ENCODE measurements at places on chromosomes 1 and 21.

DNA sequence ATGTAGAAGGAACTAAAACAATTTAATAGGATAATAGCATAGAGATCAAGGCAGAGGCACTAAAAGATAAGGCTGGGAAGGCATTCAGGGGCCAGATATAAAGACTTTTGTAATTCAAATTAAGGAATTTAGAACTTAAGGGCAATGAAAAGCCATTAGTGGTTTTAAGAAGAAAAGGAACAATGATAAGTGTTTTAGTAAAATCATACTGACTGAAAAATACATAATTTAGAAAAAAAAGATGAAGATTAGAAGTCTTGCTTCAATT, 14.1 kb upstream of the RGS2 start:
- DNase-seq = no peak

DNA sequence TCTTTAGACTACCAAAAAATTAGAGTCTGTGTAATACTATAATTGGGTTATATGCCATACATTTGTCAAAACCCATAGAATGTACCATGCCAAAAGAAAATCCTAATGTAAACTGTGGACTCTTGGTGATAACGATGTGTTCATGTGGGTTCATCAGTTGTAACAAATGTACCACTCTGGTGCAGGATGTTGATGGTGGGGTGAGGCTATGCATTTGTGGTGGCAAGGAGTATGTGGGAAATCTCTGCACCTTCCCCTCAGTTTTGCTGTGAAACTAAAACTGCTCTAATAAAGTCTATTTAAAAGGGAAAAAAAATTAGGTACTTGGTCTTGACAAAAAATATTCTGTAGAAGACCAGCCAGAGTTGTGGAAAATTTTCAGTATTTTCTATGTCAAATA, 43.4 kb downstream of the INKA2 start:
- no peak for DNase-seq

GRCh38 chr1:212225416-212225815, 59.8 kb upstream of the PPP2R5A start:
- no peak for DNase-seq

- DNase-seq = no peak
Measured at GRCh38 chr21:41256771-41257702, 59.6 kb upstream of the FAM3B start.

DNA sequence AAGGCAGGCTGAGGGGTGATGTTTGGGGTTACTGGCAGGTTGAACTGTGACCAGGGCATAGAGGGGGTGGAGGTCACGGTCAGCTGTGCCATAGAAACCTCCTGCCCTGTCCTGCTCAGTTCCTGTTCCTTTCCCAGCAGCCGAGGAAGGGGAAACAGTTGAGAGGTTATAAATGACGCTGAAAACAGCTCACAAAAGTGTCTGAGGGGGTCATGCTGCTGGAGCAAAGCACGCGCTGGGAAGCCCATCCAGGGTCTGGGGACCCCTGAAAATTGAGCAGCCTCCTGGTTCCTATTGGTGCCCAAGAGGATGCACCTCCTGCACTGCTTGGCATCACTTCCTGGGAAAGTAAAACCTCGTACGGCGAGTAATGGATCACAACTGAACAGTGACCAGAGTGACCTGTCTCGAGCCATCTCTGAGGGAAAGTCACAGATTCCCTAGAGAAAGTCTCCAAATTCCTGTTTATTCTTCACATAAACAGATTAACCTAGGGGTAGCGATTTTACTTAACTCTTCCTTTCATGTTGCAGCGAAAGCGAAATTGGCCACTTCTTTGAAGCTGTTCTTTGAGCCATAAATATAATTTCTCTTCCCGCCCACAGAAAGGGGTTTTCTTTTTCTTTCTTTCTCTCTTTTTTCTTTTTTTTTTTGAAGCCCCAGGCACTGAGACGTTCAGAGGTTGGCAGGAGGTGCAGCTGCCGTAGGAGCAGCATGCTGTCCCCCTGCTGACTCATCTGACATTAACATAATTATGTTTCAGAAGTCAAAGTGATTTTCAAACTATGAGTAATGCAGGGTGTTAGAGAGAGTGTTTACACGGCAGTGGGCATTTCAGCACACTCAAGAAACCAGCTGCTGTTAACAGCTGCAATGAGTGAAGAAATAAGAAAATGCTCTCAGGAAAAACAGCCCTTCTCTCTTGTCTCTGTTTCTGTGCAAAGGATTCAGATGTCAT, 41.8 kb upstream of the ATF3 start:
- peak; percentile 54 for DNase-seq

DNA sequence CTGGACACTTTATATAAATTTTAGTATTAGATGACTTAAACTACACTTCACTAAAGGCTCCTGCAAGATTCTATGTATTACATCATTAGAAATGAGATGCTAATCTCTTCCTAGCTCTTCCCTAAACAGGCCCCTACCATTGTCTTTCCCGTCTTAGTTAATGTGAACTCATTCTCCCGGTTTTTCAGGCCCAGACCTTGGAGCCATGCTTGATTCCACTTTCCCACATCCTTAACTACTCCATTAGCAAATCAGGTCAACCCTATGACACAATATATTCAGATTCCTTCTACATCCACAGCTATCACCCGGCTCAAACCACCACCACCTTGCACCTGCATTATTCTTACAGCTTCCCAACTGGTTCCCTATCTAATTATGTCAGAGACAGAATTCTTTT, 73.3 kb downstream of the NVL start:
- no peak for DNase-seq

DNA sequence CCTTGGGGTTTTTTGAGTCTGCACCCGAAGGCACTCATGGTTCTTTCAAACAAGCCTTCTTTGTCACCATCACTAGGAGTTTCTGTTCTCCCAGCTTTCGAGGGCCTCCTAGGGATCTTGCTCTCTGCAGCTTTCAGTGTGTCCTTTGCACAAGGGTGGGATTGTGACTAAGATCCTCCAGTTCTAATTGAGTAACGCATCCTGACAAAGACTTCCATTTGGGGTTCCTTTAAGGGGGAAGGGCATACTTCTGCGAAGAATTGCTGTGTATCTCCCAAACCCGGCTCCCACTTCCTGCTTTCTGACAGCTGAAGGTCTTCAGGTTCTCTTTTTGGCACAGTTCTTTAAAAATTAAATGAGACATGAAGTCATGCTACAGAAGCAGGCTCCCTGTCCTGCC, 139.4 kb downstream of the EDEM3 start:
- DNase-seq = no peak

DNA sequence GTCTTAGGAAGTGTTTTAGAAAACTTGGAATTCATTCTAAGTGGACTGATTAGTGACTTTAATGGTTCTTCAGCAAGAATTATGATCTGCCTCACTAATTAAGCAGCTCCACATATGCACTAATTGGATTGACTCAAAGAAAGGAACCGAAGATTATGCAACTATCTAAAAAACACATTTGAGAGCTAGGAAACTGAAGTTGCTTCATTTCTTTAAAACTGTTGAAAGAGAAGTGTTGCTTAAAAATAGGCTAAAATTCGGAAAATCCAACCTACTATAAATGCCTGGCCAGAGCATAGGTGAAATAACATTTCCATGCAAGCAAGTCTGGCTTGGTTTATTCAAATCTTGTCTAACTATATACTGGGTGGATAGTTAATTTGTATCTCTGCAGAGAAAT, 502.9 kb upstream of the ZRANB2 start:
- DNase-seq = no peak

DNA sequence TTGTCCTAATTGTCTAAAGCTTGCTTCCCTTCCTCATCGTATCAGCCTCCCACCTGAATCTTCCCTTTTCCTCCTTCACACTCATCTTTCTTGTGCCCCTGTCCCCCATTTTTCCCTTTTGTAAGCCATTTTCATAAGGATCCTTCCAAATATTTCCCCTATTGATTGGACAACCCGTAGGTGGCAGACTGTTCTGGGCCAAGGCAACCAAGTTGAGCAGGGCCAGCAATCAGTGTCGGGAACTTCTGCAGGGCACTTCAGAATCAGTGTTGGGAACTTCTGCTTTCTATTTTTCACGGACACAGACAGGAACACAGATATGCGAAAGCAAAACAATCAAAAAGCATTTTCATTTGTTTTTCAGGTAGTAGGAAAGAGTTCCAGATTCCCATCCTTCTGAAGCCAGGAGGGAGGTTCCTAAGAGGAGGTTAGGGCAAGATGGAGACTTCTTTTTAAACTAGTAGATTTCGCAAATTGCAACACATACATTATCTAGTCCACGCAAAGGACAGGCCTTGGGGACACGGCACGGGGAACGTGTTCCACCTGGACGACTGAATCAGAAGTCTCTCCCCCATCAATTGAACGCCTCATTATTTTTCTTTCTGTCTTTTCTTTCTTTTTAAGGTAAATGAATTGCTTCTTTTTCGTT, 691 bp upstream of the MPZL1 start:
- DNase-seq = peak; percentile 81

GRCh38 chr21:35520856-35521255, 471.8 kb upstream of the RUNX1 start:
- no peak for DNase-seq

- DNase-seq = peak; percentile 91
Measured at GRCh38 chr1:43348809-43349593, 9.8 kb upstream of the CDC20 start.

Measured in testis (tissue), 5 donors.